ENCODE measurements at places on chromosomes 7 and 10. TPM values are rescaled to one million over a fixed set of nuclear protein-coding genes. Genes with fewer than 3 reads are reported as not detected.

Gene ABCA13
- total RNA-seq, result not detected

Gene PRSS37
- not detected for total RNA-seq

Gene LRRD1
- not detected for total RNA-seq

Gene DOCK1
- 1.5 TPM for total RNA-seq

Gene PRR15
- total RNA-seq, result not detected

Gene MYH16
- total RNA-seq, result not detected

Measured in activated CD4-positive, alpha-beta T cell treated with anti-CD3 and anti-CD28 coated beads, Interleukin-2, amount 10 ng/mL, durations not matched to agents 24 days and 14 days (primary cell).